ENCODE measurements at places on chromosomes 16 and 17. TPM values are rescaled to one million over a fixed set of nuclear protein-coding genes. Genes with fewer than 3 reads are reported as not detected.

RNF167 gene
- 93.2 TPM for total RNA-seq

FOXC2 gene
- total RNA-seq = 0.11 TPM

DNA sequence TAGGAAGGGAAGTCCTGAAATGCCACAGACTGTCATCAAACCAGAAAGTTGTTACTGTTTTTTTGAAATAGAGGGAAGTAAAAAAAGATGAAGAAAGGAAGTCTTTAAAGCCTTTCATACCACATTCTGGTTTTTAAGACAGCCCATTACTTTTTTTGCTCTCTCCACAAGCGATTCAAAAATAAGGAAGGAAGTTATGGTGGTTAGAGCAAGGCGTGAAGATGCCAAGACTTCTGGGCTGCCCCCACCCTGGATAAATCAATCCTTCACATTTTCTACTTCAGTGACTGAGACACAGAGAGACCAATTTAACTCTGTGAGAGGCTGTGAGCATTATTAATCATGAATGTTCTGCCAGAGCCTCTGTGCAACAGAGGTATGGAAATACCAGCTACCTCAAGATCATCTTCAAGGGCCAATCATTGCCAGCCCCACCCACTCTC, 82.3 kb upstream of the BCAR1 start:
- H3K4me3 ChIP-seq = no peak overlapping the region
- H3K36me3 ChIP-seq = peaks cover 10% of the 10 kb centered on the region
- DNase-seq = no peak
- H3K27me3 ChIP-seq = no peaks in the 10 kb centered on the region

GRCh38 chr17:17719966-17720543, 38.8 kb downstream of the RAI1 start:
- H3K4me1 ChIP-seq = peaks cover 68% of the 10 kb centered on the region
- no peak overlapping the region for H3K27ac ChIP-seq
- H3K4me3 ChIP-seq = peak overlapping the region; percentile 36
- peaks cover 3% of the 10 kb centered on the region for H3K27me3 ChIP-seq
- no peak for DNase-seq

Measured in neural crest cell (in vitro differentiated cells).